T-helper 17 cell (primary cell): ENCODE measurements at places on chromosomes 5 and 9.

GRCh38 chr5:1357946-1358725, 13.2 kb upstream of the CLPTM1L start:
- H3K27ac ChIP-seq = peak overlapping the region; percentile 45
- no peak overlapping the region for H3K4me3 ChIP-seq
- H3K4me1 ChIP-seq = no peaks in the 10 kb centered on the region

DNA sequence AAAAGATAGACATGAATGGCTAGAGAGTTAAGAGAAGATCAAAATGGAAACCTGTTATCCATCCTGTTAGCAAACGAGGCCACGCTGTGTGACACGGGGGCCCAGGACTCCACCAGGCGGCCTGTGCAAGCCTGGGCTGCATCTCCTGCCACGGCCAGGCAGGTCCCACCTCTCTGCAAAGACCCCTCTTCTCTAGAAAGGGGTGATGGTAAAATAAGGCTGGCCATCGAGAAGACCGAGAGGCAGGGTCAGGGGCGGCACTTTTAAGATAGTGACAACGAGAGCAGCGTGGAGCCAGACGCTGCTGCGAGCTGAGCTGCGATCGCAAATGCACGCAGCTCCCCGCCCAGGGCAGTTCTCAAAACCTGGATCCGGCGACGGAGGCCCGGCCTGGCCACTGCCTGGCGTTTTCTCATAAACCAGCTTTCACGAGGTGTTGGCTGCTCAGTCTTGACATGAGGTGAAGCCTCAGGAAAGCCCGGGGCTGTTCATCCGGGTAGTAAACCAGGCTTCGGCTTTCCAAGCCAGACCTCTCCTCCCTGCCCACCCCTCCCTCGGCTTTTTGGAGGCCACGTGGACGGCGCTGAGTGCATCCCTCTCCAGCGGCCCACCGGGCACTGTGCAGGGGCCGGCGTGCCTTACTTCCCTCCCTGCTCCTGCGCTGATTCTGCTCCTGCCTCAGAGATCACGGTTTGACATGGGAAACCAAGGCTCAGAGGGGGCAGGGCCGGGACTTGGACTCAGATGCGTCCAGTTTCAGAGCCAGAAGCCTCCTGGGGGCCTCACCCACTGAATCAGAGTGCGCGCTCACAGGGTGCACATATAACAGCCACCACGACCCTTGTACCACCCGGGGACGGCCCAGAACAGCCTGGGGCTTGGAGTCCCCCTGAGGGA, 151.6 kb upstream of the PHYKPL start:
- H3K36me3 ChIP-seq = no peaks in the 10 kb centered on the region
- peaks cover 3% of the 10 kb centered on the region for H3K4me1 ChIP-seq
- H3K4me3 ChIP-seq = no peak overlapping the region
- DNase-seq = no peak
- no peak overlapping the region for H3K27ac ChIP-seq
- peaks cover 39% of the 10 kb centered on the region for H3K27me3 ChIP-seq

DNA sequence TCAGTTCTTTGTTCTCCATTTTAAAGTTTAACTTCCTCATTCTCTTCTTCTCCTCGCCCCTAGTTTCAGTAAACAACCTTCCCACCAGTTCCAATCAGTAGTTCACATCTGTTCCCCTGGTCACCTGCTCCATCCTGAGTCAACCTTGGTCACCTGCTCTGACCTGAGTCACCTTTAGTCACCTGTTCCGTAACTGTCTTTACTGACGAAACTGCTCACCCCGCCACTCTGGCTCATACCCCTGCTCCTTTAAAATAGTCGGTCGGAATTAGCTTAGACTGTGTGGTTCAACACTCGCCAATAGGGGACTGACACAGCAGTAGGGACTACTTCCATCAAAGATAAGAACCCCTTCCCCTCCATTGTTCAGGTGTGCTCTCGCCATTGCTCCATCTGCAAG, 76.3 kb upstream of the GPBP1 start:
- H3K4me1 ChIP-seq = no peaks in the 10 kb centered on the region
- no peak overlapping the region for H3K4me3 ChIP-seq
- H3K27me3 ChIP-seq = no peaks in the 10 kb centered on the region
- no peak for DNase-seq
- no peaks in the 10 kb centered on the region for H3K36me3 ChIP-seq

- H3K4me3 ChIP-seq = no peak overlapping the region
- no peaks in the 10 kb centered on the region for H3K4me1 ChIP-seq
- peaks cover 25% of the 10 kb centered on the region for H3K27me3 ChIP-seq
- no peak for DNase-seq
- H3K27ac ChIP-seq = no peak overlapping the region
- H3K36me3 ChIP-seq = no peaks in the 10 kb centered on the region
These were observed 17.7 kb downstream of the TMEM252 start for GRCh38 chr9:68522954-68523353.

DNA sequence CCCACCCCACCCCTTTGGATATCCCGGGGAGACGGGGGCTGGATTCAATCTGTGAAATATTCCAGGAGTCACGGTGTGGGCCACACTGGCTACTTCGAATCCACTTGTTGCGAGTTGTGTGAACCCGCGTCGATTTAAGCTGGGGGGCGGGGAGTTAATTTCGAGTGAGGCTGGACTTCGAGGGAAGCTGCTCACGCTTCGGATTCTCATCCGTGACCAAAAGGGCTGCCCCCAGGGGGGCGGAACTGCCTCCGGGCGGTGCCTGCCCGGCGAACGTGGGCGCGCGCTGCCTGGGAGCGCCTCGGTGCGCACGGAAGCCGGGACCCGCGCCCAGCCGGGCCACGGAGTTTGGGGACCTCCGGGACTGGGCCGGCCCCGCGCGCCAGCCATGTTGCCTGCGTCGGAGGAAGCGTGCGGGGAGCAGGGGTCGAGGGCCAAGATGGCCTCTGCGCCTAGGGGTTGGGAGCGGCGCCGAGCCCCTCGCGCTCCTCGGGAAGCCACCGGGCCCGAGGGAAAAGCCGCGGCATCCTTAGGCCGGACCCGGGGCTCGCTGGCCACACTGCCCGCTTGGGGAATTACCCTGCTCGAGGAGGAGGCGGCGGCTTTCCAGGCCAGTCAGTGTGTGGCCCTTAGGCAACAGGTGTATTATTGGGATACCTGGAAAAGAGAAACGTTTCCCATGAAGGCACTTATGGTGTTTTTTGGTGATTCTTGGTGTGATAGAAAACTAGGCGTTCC, 975 bp downstream of the OCLN start:
- H3K4me1 ChIP-seq = peaks cover 10% of the 10 kb centered on the region
- H3K27me3 ChIP-seq = peaks cover 68% of the 10 kb centered on the region
- peaks cover 2% of the 10 kb centered on the region for H3K36me3 ChIP-seq

GRCh38 chr9:8632493-8632892, 832.9 kb upstream of the DMAC1 start:
- DNase-seq = no peak
- H3K27me3 ChIP-seq = peaks cover 21% of the 10 kb centered on the region
- H3K36me3 ChIP-seq = no peaks in the 10 kb centered on the region
- H3K27ac ChIP-seq = no peak overlapping the region
- no peak overlapping the region for H3K4me3 ChIP-seq

DNA sequence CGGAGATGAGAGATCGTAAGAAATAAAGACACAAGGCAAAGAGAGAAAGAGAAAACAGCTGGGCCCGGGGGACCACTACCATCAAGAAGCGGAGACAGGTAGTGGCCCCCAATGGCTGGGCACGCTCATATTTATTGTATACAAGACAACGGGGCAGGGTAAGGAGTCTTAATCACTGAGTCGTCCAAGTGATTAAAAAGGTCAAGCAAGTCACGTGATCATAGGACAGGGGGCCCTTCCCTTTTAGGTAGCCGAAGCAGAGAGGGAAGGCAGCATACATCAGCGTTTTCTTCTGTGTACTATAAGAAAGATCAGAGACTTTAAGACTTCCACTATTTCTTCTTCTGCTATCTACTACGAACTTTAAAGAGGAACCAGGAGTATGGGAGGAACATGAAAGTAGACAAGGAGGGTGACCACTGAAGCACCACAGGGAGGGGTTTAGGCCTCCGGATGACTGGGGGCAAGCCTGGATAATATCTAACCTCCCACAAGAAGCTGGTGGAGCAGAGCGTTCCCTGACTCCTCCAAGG, 24.6 kb upstream of the QSOX2 start:
- H3K4me3 ChIP-seq = no peak overlapping the region
- peaks cover 5% of the 10 kb centered on the region for H3K4me1 ChIP-seq
- no peaks in the 10 kb centered on the region for H3K36me3 ChIP-seq
- DNase-seq = no peak
- peaks cover 10% of the 10 kb centered on the region for H3K27me3 ChIP-seq

- no peak for DNase-seq
- H3K27ac ChIP-seq = no peak overlapping the region
- H3K27me3 ChIP-seq = peaks cover 25% of the 10 kb centered on the region
- no peak overlapping the region for H3K4me3 ChIP-seq
- no peaks in the 10 kb centered on the region for H3K4me1 ChIP-seq
- no peaks in the 10 kb centered on the region for H3K36me3 ChIP-seq
These were observed 127.8 kb upstream of the PAM start for GRCh38 chr5:102627315-102627714.

- no peaks in the 10 kb centered on the region for H3K36me3 ChIP-seq
- H3K27ac ChIP-seq = no peak overlapping the region
- H3K27me3 ChIP-seq = peaks cover 45% of the 10 kb centered on the region
- H3K4me1 ChIP-seq = no peaks in the 10 kb centered on the region
These were observed 60.9 kb downstream of the FREM1 start for GRCh38 chr9:14849296-14849695.

GRCh38 chr5:78569441-78569840, 79.1 kb downstream of the LHFPL2 start:
- no peak overlapping the region for H3K4me3 ChIP-seq
- no peaks in the 10 kb centered on the region for H3K36me3 ChIP-seq
- H3K4me1 ChIP-seq = no peaks in the 10 kb centered on the region

DNA sequence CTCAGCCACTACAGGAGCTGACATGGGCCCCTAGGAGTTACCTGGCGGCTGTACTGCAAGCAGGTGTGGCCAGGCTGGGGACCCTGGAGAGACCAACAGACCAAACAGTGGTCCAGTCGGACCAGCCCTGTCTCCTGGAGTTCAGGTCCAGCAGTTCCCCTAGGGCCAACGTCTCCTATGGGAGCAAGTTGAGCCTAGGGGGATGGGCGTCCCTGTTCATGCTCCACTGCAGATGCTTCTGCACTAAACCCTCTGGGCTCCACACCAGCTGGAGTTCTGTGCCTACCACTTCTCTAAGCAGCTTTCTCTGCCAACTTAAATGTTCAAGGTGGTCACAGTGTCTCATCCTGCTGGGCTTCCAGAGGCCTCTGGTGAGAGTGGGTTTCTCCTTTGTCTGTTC, 20.6 kb upstream of the OMD start:
- H3K36me3 ChIP-seq = no peaks in the 10 kb centered on the region
- no peak for DNase-seq
- no peak overlapping the region for H3K4me3 ChIP-seq
- no peaks in the 10 kb centered on the region for H3K27me3 ChIP-seq
- no peak overlapping the region for H3K27ac ChIP-seq

- H3K27ac ChIP-seq = no peak overlapping the region
- no peak overlapping the region for H3K4me3 ChIP-seq
- peaks cover 63% of the 10 kb centered on the region for H3K27me3 ChIP-seq
- H3K36me3 ChIP-seq = peaks cover 4% of the 10 kb centered on the region
These were observed 11.8 kb downstream of the ALDH1B1 start for GRCh38 chr9:38404314-38404713.

GRCh38 chr9:121556580-121556979, 56.9 kb upstream of the GGTA1 start:
- peaks cover 4% of the 10 kb centered on the region for H3K4me1 ChIP-seq
- H3K27ac ChIP-seq = no peak overlapping the region
- DNase-seq = no peak
- H3K4me3 ChIP-seq = no peak overlapping the region
- H3K27me3 ChIP-seq = peaks cover 11% of the 10 kb centered on the region

DNA sequence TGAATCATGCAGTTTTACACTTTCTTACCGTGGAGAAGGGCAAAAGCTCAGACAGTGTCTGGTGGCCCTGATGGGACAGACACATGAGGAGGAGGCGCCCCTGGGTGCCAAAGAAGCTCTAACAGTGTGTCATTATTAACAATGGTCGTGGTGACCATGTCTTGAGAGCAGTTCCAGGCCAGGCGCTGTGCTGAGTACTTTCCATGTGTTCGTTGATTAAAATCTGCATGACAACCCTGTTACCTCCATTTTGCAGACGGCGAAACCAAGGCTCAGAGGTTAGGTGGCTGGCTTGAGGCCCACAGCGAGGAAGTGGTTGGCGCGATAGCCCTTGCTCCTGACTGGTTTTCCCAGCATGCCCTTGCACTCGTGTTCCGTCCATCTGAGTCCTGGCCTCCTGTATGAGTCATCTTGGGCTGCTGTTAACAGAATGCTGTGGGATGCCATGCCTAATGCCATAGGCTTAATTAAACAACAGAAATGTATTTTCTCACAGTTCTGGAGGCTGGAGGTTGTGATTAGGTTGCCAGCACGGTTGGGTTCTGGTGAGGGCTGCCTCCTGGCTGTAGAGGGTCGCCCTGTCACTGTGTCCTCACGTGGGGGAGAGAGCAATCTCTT, 92.0 kb downstream of the AMBP start:
- no peaks in the 10 kb centered on the region for H3K36me3 ChIP-seq
- H3K4me1 ChIP-seq = no peaks in the 10 kb centered on the region
- H3K27ac ChIP-seq = no peak overlapping the region
- DNase-seq = no peak

DNA sequence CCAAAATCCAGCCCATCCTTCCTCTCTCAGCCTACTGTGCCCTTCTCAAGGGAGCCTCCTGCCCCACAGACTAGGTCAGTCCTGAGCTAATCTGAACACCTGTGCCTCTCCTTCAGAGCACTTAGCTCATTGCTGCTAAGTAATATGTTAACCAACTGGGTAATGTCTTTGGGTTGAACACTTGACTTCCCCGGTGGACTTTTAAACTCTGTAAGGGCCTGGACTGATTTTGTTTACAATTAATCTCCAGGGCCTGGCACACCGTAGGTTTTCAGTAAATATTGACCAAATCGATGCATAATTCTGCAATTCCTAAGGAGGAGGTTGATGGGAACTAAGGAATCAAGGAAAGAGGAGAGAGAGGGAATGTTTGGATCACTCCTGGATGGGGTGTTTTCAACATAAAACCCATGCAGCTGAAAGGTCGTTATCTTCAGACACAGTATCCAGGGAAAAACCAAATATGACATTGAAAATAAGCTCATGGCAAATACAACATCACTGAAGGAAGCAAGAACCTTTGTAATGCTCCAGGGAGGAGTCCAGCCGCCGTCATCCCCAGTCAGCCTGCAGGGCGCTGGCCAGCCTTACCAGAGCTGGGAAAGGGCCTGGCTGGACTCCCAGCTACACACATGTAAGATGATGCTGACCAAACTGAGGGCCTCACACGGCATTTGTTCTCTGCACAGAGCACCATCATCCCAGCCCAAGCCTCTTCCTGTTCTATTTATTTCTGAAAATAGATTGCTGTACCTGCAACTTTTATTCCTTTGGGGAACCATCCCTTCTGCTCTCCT, 166.3 kb downstream of the C5orf15 start:
- no peak for DNase-seq
- H3K4me1 ChIP-seq = no peaks in the 10 kb centered on the region
- no peak overlapping the region for H3K27ac ChIP-seq
- H3K36me3 ChIP-seq = peaks cover 3% of the 10 kb centered on the region
- no peak overlapping the region for H3K4me3 ChIP-seq
- H3K27me3 ChIP-seq = peaks cover 66% of the 10 kb centered on the region

- H3K4me1 ChIP-seq = no peaks in the 10 kb centered on the region
- no peak overlapping the region for H3K4me3 ChIP-seq
- H3K27ac ChIP-seq = no peak overlapping the region
- H3K36me3 ChIP-seq = no peaks in the 10 kb centered on the region
- DNase-seq = no peak
These were observed 497.0 kb upstream of the TNC start for GRCh38 chr9:115615000-115615401.

GRCh38 chr9:127923046-127923445, 6.2 kb upstream of the ST6GALNAC4 start:
- H3K4me3 ChIP-seq = no peak overlapping the region
- H3K4me1 ChIP-seq = peaks cover 19% of the 10 kb centered on the region
- H3K36me3 ChIP-seq = no peaks in the 10 kb centered on the region
- no peak for DNase-seq
